ENCODE measurements at places on chromosomes 2 and 18. TPM values are rescaled to one million over a fixed set of nuclear protein-coding genes. Genes with fewer than 3 reads are reported as not detected.

The PPIL3 gene
- 28.7 TPM for total RNA-seq

The SLC11A1 gene
- not detected for total RNA-seq

The ELOA2 gene
- not detected for total RNA-seq

The CHRNG gene
- total RNA-seq = not detected

The SULT1C3 gene
- total RNA-seq = not detected

All from endothelial cell of umbilical vein (primary cell).